ENCODE measurements at places on chromosomes 7 and 10. TPM values are rescaled to one million over a fixed set of nuclear protein-coding genes. Genes with fewer than 3 reads are reported as not detected.
A peak's percentile ranks its signal among the peaks of the same experiment; 100 is the strongest.

DNA sequence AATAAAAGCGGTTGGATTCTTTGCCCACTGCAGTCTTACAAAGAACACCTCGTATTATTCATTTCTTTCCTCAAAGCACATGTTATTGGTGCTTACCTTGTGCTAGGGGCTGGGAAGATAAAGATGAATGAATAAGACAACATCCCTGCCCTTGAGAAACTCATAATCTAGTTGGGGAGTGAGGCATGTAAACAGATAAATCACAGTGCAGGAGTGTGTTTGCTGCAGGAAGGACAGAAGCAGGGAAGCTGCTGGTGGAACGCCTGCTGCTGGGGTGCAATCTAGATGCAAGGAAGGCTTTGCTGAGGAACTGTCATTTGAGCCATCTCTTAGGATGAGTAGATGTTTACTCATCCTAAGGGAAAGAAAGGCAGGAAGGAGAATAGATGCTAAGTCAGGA, 135.6 kb downstream of the TMEM178B start:
- no peaks in the 10 kb centered on the region for H3K4me1 ChIP-seq
- DNase-seq, result no peak
- peaks cover 7% of the 10 kb centered on the region for H3K36me3 ChIP-seq
- H3K4me3 ChIP-seq, result no peak overlapping the region
- no peak overlapping the region for H3K27ac ChIP-seq
- H3K27me3 ChIP-seq, result no peaks in the 10 kb centered on the region

DNA sequence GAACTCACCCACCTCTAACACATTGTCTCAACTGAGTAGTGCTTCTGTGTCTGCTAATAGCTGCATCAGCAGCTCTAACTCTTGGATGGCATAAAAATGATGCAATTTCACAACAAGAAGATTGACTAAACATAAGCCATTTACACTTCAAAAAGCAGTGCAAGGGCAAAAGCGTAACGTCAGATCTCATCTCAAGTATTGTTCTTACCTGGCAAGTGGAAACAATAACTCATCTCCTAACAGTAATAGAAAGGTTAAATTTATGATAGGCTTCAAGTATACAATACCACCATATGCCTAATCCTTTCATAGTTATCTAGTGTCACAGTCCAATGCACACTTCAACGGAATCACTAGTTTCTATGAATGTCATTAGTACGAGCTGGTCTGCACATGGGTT, 14.8 kb downstream of the TPK1 start:
- no peak overlapping the region for H3K27ac ChIP-seq
- no peaks in the 10 kb centered on the region for H3K36me3 ChIP-seq
- H3K27me3 ChIP-seq, result no peaks in the 10 kb centered on the region
- H3K4me3 ChIP-seq, result no peak overlapping the region
- H3K4me1 ChIP-seq, result peaks cover 5% of the 10 kb centered on the region

- H3K36me3 ChIP-seq, result peaks cover 18% of the 10 kb centered on the region
- no peak overlapping the region for H3K4me3 ChIP-seq
- peaks cover under 1% of the 10 kb centered on the region for H3K4me1 ChIP-seq
- H3K27me3 ChIP-seq, result peaks cover 10% of the 10 kb centered on the region
- no peak overlapping the region for H3K27ac ChIP-seq
Measured at GRCh38 chr7:5303061-5303460, 20.3 kb downstream of the SLC29A4 start.

- no peak for DNase-seq
- no peak overlapping the region for H3K27ac ChIP-seq
- no peak overlapping the region for H3K4me3 ChIP-seq
- no peaks in the 10 kb centered on the region for H3K27me3 ChIP-seq
- H3K4me1 ChIP-seq, result peaks cover 6% of the 10 kb centered on the region
Measured at GRCh38 chr10:103506061-103506460, 12.6 kb downstream of the NEURL1 start.

DNA sequence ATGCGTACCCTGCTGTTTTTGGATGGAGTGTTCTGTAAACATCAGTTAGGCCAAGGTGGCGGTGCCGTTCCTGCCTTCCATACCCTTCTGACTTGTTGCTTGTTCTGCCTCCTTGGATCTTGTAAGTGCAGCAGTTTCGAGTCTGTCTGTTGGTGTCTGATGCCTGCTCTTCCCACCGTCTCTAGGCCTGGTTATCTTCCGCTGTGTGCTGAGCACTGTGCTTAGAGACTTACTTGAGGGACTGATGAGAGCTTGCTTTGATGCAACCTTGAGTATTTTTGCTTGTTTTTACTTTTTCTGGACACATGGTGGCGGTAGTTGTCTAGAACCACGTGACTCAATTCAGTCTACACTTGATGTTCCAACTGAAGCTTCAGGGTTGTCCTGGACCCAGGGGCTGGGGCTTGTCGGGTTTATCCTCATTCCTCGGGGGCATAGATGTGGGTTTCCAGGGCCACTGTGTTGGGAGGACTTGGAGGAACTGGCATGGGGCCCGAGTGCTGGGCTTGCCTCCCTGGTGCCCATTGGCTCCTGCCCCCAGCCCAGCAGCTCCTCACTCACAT, 14.4 kb upstream of the SPRN start:
- DNase-seq, result peak; percentile 24
- H3K4me1 ChIP-seq, result no peaks in the 10 kb centered on the region
- no peak overlapping the region for H3K27ac ChIP-seq
- H3K4me3 ChIP-seq, result no peak overlapping the region
- H3K36me3 ChIP-seq, result peaks cover 6% of the 10 kb centered on the region
- no peaks in the 10 kb centered on the region for H3K27me3 ChIP-seq

DNA sequence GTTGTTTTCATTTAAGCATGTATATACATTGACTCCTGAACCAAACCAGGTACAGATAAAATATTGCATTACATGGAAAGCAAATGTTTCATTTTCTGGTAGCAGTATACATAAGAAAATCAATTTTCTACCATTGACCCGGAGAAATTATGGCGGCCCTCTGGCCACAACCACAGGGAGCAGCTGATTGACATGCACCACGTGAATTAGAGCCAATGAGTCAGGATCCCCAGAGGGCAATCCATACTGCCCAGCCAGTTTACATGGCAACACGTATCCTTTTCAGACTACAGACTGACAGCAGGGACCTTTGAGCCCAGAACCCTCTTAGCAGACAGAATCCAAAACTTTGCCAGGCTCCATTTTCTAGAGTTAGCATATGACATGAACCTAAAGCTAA, 272.2 kb upstream of the NEBL start:
- no peaks in the 10 kb centered on the region for H3K27me3 ChIP-seq
- H3K27ac ChIP-seq, result no peak overlapping the region
- peaks cover 8% of the 10 kb centered on the region for H3K4me1 ChIP-seq
- peaks cover 6% of the 10 kb centered on the region for H3K36me3 ChIP-seq

DNA sequence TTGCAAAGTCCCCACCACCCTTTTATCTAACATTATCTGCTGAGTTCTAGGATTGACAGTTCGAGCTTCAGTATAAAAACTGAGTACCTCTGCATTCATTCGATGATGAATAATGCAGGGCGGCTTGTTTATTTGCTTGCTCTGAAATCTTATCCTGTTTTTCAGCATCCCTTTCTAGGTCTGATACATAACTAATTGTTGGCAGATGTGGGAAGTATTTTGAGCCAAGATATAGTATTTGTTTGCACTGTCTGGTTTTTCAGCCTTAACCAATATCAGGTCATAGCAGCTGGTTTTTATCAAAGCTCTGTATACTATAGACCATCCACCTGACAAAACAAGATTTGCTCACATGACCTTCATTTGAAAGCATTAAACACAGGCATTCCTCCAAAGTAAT, 161.4 kb downstream of the TFEC start:
- H3K4me1 ChIP-seq, result no peaks in the 10 kb centered on the region
- H3K27ac ChIP-seq, result no peak overlapping the region
- no peak for DNase-seq
- H3K36me3 ChIP-seq, result no peaks in the 10 kb centered on the region
- H3K4me3 ChIP-seq, result no peak overlapping the region
- peaks cover 83% of the 10 kb centered on the region for H3K27me3 ChIP-seq

GRCh38 chr10:24010436-24010970, 198.4 kb upstream of the KIAA1217 start:
- no peak overlapping the region for H3K27ac ChIP-seq
- DNase-seq, result no peak
- peaks cover 74% of the 10 kb centered on the region for H3K27me3 ChIP-seq
- H3K36me3 ChIP-seq, result peaks cover 6% of the 10 kb centered on the region
- peaks cover 6% of the 10 kb centered on the region for H3K4me1 ChIP-seq
- no peak overlapping the region for H3K4me3 ChIP-seq

- no peak overlapping the region for H3K27ac ChIP-seq
- H3K36me3 ChIP-seq, result no peaks in the 10 kb centered on the region
- peaks cover 23% of the 10 kb centered on the region for H3K27me3 ChIP-seq
- H3K4me3 ChIP-seq, result no peak overlapping the region
- DNase-seq, result no peak
- no peaks in the 10 kb centered on the region for H3K4me1 ChIP-seq
Measured at GRCh38 chr10:93741367-93741766, 16.4 kb upstream of the LGI1 start.

DNA sequence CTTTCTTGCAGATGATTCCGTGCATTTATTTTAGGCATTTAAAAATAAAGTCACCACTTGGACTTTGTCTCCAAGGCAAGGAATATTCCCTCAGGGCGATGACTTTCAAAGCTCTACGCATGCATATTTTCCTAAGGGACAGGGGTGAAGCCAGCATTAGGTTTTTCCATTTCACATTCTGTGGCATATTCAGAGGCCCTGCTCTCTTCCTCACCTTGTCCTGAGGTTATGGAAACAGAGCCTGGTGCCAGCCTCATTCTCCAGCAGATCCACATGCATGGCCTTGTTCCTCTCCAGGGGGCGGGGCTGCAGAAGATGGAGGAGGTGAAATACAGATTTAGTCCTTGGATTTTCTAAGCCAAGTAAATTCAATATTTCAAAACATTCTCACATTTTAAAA, 11.6 kb upstream of the LYZL1 start:
- H3K4me3 ChIP-seq, result no peak overlapping the region
- no peak for DNase-seq
- no peaks in the 10 kb centered on the region for H3K4me1 ChIP-seq
- H3K36me3 ChIP-seq, result no peaks in the 10 kb centered on the region
- no peak overlapping the region for H3K27ac ChIP-seq
- H3K27me3 ChIP-seq, result peaks cover 48% of the 10 kb centered on the region

GRCh38 chr10:58590152-58590840, 77.6 kb downstream of the BICC1 start:
- H3K36me3 ChIP-seq, result peaks cover 4% of the 10 kb centered on the region
- peak overlapping the region; percentile 10 for H3K4me3 ChIP-seq
- DNase-seq, result peak; percentile 87
- no peaks in the 10 kb centered on the region for H3K27me3 ChIP-seq
- peak overlapping the region; percentile 69 for H3K27ac ChIP-seq

DNA sequence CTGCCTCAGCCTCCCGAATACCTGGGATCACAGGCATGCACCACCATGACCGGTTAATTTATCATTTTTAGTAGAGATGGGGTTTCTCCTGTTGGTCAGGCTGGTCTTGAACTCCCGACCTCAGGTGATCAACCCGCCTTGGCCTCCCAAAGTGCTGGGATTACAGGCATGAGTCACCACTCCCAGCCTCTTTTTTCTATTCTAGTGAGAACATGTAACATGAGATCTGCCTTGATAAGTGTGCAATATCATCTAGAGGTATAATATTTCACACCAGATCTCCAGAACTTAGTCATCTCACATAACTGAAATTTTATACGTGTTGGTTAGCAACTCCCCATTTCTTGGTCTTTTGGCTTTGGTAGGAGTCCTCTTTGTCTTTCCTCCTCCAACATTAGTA, 656.9 kb downstream of the CNTNAP2 start:
- H3K4me3 ChIP-seq, result no peak overlapping the region
- peaks cover 47% of the 10 kb centered on the region for H3K27me3 ChIP-seq
- H3K4me1 ChIP-seq, result no peaks in the 10 kb centered on the region
- H3K27ac ChIP-seq, result no peak overlapping the region
- peak; percentile 4 for DNase-seq

- H3K27me3 ChIP-seq, result no peaks in the 10 kb centered on the region
- no peak overlapping the region for H3K4me3 ChIP-seq
- no peak for DNase-seq
- H3K36me3 ChIP-seq, result peaks cover 6% of the 10 kb centered on the region
- no peak overlapping the region for H3K27ac ChIP-seq
- no peaks in the 10 kb centered on the region for H3K4me1 ChIP-seq
Measured at GRCh38 chr10:131579251-131580071, 267.9 kb upstream of the TCERG1L start.

DNA sequence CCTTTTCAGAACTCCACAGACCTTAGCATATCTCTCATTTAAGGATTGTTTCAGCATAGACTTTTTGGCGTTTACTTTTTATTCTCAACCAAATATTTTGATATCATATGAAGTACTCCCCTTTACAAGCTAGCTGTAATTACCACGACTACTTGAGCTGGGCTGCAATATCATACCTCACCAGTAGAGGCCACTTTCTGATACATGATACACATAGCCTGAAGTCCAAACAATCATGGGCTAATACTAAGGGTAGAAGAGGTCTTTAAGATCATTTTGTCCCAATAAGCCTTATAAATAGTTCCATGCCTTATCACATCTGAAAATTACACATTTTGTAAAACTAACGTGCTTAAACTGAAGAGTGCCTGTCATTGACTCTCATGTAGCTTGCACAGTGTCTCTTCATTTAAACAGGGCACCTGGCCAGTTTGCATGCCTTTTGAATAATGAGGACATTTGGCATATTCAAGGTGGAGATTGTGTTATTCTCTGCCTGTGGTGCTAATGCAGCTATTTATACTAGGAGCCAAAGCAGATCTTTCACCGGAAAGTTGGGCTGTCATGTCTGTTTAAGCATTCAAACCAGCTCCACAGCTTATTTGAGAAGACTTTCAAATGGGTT, 403.7 kb upstream of the ZMIZ1 start:
- H3K4me3 ChIP-seq, result no peak overlapping the region
- H3K4me1 ChIP-seq, result no peaks in the 10 kb centered on the region
- H3K36me3 ChIP-seq, result no peaks in the 10 kb centered on the region
- peak; percentile 44 for DNase-seq
- H3K27me3 ChIP-seq, result peaks cover 61% of the 10 kb centered on the region

DNA sequence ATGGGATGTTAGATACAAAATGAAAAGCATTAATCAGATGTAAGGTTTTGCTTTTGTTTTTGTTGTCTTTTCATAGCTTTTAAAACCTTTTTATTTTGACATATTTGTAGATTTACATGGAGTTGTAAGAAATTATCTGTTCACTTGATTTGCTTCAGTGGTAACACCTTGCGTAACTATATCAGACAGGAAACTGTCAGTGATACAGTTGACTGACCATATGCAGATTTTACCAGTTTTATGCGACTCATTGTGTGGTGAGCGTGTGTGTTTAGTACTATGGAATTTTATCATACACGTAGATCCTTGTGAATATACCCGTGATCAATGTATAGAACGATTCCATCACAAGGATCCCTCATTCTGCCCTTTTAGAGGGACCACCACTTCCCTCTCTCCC, 701.4 kb downstream of the SUGCT start:
- H3K27me3 ChIP-seq, result no peaks in the 10 kb centered on the region
- peaks cover 17% of the 10 kb centered on the region for H3K4me1 ChIP-seq
- DNase-seq, result no peak
- no peak overlapping the region for H3K4me3 ChIP-seq
- H3K27ac ChIP-seq, result no peak overlapping the region

Gene MYL10
- not detected for total RNA-seq

Gene HTRA1
- total RNA-seq, result 157 TPM

Gene PIP
- total RNA-seq, result not detected

Data from MCF 10A (cell line).